ENCODE measurements at places on chromosomes 7 and 10.

DNA sequence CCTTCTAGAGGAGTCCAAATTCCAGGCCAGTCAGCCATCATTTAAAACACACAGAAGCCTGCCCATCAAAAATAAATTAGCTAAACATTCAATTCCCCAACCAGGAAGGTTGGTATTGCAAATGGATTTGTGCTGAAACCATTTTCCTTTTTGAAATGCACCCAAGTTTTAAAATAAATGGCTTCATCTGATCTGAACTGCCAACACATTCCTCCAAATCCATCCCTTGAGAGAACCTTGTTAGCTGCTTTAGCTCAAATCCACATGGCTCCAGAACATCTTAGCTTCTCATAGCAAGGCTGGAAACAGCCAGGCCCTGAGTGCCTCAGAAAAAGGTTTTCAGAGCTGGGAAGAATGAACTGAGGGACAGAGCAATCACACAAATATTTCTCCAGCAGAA lies 306.3 kb downstream of the FZD1 start:
- DNase-seq, result no peak

DNA sequence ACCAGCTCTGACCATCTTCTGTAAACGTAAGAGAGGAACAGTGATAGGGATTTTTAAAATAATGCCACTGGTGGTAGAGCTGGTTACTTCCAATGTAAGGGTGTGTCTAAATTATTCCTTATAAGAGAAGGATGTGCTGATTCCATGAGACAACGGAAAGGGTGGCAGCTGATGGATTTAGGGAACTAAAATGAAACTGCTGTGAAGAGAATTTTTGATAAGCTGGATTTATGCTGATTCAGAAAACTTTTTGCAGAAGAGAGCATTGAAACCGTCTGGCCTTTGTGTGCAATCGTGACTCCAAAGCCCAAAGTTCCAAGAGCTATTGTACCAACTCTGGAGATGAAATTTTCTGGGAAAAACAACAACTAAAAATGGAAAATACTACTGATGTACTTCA lies 301.0 kb downstream of the PRPF18 start:
- no peak for DNase-seq

DNA sequence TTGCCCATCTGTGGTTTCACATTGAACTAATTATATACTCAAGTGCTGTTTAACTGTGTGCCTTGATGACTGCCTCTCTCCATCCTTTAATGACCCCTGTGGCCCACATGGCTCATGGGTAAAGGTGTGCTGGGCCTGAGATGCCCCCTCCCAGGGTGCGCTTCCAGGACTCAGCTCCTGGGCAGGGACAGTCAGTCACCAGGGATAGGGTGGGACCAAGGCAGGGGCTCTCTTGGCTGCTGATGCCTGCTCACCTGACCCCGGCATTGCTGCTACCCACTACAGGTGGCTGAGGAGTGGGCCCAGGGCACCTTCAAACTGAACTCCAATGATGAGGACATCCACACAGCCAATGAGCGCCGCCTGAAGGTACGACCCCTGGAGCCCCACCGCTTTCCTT lies 6.5 kb downstream of the ASL start:
- no peak for DNase-seq

DNA sequence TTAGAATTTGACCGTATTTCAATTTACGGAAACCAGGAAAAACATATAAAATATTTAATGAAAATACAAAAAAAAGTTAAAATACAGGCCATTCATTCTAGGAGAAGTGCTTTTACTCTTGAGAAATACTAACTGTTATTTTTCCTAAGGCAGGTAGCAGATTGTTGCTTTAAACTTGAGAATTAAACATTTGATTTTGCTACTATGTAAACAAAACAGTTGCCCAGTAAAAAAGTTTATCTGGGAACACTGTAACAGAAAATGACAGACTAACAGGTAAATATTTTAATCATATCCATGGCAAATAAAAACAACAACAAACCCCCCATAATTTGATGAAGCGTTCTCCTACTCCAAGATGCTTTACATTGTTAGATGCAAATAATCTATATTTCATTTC lies 350.5 kb downstream of the CRPPA start:
- no peak for DNase-seq

GRCh38 chr10:103570844-103571655 lies 77.5 kb downstream of the NEURL1 start:
- no peak for DNase-seq

- DNase-seq, result no peak
Measured at GRCh38 chr10:5070648-5071410, 23.4 kb upstream of the AKR1C3 start.

- no peak for DNase-seq
Measured at GRCh38 chr10:125147971-125148439, 12.4 kb downstream of the CTBP2 start.

GRCh38 chr7:99368750-99369389 lies 5.7 kb upstream of the ARPC1B start:
- DNase-seq, result no peak

- no peak for DNase-seq
Measured at GRCh38 chr7:129393255-129393654, 41.0 kb upstream of the STRIP2 start.
